Ecto neural progenitor cell (in vitro differentiated cells): ENCODE measurements at places on chromosomes 6 and 20.

- DNase-seq: no peak
Observed at GRCh38 chr6:17577059-17577458, 23.0 kb upstream of the FAM8A1 start.

DNA sequence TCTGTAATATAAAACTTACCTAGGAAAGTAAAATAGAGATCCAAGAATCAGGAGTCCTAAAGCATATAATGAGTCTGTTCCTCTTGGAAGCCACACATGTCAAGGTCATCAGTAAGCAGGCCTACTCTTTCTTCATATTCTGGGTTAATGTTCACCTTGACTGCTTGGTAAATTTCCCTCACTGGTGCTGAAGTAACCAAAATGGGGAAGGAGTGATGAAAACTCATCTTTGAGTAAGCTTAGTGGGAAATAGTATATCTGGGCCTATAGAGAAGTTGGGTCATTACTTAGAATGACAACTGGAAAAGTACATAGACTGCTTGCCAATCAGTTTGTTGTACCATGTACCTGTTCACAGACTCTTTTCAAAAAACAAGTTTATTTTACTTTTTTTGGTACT is 6.6 kb downstream of the TSPYL4 start:
- DNase-seq: no peak

GRCh38 chr20:34301587-34302311 is 1.4 kb downstream of the AHCY start:
- DNase-seq: no peak

DNA sequence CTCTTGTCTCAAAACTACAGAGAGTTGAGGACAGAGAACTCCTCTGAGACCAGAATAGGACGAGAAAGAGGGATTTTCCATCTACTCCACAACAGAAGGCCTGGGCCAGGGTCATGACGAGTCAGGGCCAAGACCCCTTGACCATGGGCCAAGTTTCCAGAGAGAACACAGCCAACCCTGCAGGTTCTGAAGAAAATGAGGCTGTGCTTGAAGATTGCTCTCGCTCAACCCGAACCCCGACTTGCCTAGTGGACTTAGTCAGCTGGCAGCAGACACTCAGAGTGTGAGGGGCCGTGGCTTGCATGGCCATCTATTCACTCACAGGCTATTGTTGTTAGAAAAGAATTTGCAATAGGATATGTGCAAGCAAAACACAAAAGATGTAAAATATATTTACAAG is 54.5 kb downstream of the TMEM242 start:
- no peak for DNase-seq

- DNase-seq: no peak
Observed at GRCh38 chr6:82385102-82385501, 21.5 kb downstream of the TPBG start.
